ENCODE measurements at places on chromosomes 11 and 22. TPM values are rescaled to one million over a fixed set of nuclear protein-coding genes. Genes with fewer than 3 reads are reported as not detected.

- no peak for DNase-seq
Observed at GRCh38 chr22:44366372-44367300, 53.9 kb upstream of the SHISAL1 start.

- no peak for DNase-seq
Observed at GRCh38 chr11:100980156-100980555, 149.5 kb downstream of the PGR start.

GRCh38 chr11:35303596-35304385 lies 115.6 kb downstream of the SLC1A2 start:
- no peak for DNase-seq

DNA sequence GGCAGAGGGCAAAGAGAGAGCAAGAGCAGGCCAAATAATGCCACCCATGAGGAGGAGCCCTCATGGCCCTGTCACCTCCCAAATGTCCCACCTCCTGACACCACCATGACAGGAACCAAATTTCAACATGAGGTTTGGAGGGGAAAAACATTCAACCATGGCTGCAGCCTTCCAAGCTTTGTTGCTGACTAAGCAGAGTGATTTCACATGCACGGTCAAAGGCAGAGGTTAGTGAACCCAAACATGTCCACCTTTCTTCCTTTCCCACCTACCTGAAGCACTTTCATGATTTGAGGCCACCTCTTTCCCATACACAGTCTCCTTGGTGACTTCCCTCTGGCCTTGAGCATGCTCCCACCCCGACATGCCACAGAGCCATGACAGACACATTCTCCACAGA lies 89.7 kb downstream of the C11orf91 start:
- DNase-seq, result no peak

DNA sequence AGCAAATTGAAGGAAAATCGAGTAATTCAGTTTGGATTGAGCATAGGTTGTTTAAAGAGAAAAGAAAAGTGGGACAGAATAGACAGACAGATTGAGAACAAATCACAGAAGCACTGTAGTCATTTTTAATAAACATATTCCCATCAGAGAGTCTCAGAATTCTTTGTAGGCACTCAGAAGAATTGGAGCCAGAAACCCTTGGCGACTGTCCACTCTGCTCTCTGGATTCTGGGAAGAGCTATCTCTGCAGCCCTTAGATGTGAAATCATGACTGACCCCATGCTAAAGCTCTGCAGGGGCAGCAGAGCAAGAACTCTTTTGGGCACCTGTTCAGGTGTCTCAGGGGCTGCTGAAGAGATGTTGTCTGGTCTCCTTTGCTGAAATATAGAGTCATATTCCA lies 223.7 kb upstream of the KIRREL3 start:
- no peak for DNase-seq

GRCh38 chr11:45154276-45154675 lies 7.8 kb downstream of the PRDM11 start:
- DNase-seq, result no peak

DNA sequence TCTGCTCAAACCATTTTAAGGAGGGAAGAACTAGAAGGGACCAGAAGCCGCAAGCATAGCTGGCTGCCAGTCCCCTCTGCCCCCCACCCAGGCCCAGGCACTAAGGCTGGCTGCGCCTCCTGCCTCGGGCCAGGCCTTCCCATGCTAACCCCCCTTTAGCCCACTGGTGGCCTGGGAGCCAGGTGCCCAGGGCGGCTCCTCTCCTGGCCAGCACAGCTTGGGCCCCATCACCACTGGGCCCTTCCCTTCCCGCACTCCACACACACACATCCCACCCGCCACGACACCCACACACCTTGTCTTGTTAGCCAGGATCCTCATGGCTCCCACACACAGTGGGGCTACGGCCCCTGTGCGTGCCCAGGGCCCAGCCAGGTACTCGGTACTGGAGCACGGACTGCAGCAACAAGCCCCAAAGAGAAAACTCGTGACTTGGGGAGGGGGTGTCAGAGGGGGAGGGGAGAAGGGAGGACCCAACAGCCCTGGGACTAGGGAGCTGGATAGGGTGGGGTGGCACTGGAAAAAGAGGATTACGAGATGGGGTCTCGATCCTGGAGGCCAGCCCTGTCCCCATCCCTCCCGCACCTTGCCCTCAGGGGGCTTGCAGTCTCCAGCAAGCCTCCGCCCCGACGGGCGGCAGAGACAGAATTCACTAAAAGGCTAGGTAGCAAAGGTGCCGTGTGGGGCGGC lies 16.0 kb downstream of the BCL9L start:
- no peak for DNase-seq

GRCh38 chr11:65298655-65299179 lies 15.9 kb upstream of the CDC42EP2 start:
- DNase-seq, result no peak

- DNase-seq, result no peak
Observed at GRCh38 chr22:39081598-39081997, 4.5 kb downstream of the APOBEC3G start.

- DNase-seq, result no peak
Observed at GRCh38 chr22:30434843-30435242, 9.3 kb downstream of the MTFP1 start.

DNA sequence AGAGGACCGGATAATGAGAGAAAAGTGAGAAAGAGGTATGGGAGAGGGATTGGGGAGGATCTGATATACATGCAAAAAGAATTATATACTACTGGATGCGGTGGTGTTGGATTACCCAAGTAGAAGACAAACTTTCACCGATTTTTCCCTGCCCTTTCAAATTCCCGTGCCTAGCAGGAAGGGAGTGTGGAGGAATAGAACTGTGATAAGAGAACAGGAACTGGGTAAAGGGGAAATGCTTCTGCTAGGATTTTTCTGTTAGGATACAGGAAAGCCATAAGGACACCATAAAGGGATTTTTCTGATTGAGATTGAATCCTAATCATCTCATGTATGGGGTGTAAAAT lies 480 bp upstream of the MTMR2 start:
- DNase-seq, result no peak

GRCh38 chr11:76139314-76139713 lies 67.0 kb downstream of the WNT11 start:
- no peak for DNase-seq

DNA sequence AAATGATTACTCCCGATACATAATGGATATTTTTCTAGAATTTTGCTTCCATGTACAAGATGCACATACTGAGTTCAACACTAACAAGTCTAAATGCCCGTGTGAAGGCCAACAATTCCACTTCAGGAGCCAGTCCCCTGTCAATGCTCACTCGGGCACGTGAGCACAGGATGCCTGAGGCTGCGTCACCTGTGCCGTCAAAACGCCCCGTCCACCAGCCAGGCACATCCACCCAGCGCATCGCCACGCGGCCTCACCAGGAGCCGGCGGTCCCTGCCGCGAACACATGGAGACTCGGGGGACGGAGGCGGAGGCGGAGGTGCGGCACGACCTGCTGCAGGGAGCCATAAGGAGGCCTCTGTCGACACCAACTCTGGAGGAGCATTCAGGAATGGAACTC lies 9.8 kb downstream of the TOLLIP start:
- no peak for DNase-seq

GRCh38 chr11:35216962-35217678 lies 78.1 kb downstream of the CD44 start:
- no peak for DNase-seq

DNA sequence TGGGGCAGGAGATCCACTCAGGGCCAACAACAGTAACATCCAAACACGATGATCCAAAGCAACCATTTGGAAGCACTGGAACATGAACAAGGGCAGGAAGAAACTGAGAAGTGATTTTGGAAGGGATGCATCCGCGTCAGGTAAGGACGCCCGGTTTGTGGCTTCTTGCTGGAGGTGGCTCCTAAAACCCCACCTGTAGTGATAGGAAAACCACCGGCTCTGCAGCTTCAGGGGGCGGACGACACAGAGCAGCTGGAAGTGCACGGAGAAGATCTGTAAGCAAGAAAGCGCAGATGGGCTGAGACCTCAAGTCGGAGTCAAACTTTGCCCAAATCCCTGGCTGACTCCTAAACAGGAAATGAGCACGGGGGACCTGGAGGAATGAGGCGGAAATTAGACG lies 1066.1 kb downstream of the BRD1 start:
- DNase-seq, result no peak

GRCh38 chr11:121191818-121192217 lies 90.8 kb downstream of the TECTA start:
- no peak for DNase-seq

GRCh38 chr11:75298976-75299260 lies 52.5 kb downstream of the ARRB1 start:
- DNase-seq, result no peak

- DNase-seq, result no peak
Observed at GRCh38 chr11:93986716-93987115, 34.4 kb upstream of the HEPHL1 start.

DNA sequence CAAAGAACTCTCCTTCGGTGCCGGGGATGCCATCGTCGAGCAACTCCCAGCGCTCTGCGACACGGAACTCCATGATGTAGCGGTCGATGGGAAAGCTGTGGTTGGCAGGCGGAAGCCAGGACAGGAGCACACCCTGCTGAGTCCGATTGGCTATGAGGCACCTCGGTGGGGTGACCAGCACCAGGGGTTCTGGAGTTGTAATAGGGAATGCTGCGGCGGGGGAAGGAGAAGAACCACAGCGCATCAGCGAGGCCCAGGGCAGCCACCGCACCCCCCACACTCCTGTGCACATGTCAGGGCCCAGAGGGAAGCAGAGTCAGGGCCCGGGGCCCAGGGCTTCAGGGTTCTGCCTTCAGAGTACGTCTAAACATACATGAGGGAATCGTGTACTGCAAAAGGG lies 31.0 kb downstream of the IGSF9B start:
- no peak for DNase-seq

DNA sequence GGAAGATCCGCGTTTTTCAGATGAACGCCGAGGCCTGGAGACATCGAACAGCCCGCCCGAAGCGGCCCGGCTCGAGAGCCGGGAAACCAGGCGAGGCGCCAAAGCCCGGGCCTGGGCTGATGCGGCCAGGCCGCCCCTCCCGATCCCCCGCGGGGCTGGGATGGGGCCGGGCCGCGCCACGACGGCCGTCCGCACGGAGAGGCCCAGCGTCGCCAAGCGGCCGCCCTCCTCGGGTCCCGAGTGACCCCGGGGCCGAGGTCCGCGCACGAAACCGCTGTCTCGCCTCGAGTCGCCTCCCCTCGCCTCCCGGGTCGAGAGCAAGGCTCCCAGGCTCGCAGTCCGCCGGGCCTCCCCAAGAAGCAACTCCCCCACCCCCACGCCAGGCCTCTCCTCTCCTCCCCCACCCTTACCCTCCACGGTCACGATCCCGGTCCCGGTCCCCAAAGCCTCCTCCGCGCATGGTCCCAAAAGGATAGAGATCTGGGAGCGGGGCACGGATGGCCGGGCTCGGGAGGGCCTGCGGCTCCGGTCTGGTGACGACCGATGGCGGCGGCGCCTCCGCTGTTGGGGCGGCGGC lies 482 bp downstream of the DDX17 start:
- DNase-seq, result no peak

DNA sequence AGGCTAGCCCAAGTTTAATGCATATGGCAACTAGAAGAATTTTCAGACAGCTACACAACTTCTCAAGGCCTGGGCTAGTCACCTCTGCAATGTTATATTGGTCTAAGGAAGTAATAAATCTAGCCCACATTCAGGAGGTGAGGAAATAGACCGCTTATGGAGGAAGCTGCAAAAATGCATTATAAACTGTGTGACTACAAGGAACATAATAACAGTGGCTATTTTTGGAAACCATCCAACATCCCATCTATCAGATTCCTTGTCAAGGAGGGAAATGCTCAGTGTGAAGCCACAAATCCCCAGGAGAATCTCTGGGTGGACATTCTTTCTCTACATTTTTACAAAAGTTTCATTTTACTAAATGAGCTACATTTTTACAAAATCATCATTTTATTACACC lies 76.1 kb downstream of the BBOX1 start:
- no peak for DNase-seq

DNA sequence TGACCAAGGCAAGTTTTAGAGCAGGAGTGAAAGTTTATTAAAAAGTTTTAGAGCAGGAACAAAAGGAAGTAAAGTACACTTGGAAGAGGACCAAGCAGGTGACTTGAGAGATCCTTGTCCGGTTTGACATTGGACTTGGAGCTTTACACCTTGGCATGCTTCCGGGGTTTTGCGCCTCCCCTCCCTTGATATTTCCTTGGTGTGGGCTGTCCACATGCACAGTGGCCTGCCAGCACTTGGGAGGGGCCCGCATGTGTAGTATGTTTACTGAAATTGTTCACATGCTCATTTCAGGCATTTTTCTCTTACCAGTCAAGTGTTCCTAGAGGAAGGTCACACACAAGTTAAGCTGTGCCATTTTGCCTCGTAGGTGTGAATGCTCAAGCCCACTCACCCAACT lies 19.0 kb upstream of the THRSP start:
- no peak for DNase-seq

- DNase-seq, result no peak
Observed at GRCh38 chr22:48592931-48593330, 1234.7 kb downstream of the BRD1 start.

DNA sequence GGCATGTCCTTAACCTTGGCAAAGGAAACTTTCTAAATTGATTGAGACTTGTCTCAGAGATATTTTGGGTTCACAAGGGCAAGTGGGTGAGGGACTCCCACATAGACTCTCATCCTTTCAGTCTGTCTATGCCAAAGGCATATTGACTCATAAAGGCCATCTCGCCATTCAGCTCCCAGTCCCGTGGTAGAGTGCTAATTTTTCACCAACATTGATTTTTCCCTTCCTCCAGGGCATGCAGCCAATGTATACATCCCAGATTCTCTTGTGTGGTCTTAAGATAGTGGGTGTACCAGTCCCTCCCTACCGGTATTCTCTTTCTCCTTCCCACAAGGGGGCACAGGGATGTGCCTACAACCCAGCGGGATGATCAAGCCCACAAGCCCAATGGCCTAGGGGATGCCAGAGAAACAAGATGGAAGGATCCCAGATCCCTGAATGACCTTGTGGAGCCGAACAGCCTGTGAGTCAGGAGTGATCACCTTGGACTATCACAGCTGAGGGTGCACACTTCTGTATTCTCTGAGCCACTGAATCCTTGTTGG lies 7.9 kb downstream of the C11orf96 start:
- no peak for DNase-seq

EI24 gene
- 63.6 TPM for total RNA-seq

APOL6 gene
- total RNA-seq, result 9.0 TPM

SYT8 gene
- 75.3 TPM for total RNA-seq

LGALS12 gene
- not detected for total RNA-seq

NCAM1 gene
- 2.3 TPM for total RNA-seq

NFRKB gene
- total RNA-seq, result 35.9 TPM

ATG16L2 gene
- total RNA-seq, result 46.5 TPM

LRRN4CL gene
- 2.2 TPM for total RNA-seq

FREY1 gene
- total RNA-seq, result not detected

OR5T1 gene
- total RNA-seq, result not detected

OR2AT4 gene
- not detected for total RNA-seq

CALCA gene
- not detected for total RNA-seq

GATD1 gene
- 20.2 TPM for total RNA-seq

SOX6 gene
- 13.2 TPM for total RNA-seq

SYNGR1 gene
- total RNA-seq, result 18.8 TPM
